ENCODE measurements at places on chromosomes 2 and 18. TPM values are rescaled to one million over a fixed set of nuclear protein-coding genes. Genes with fewer than 3 reads are reported as not detected.
A peak's percentile ranks its signal among the peaks of the same experiment; 100 is the strongest.

- no peak for DNase-seq
These were observed 63.4 kb upstream of the ARHGAP28 start for GRCh38 chr18:6666012-6666685.

- DNase-seq, result no peak
These were observed 414.3 kb upstream of the HS6ST1 start for GRCh38 chr2:128732976-128733431.

Gene IL1B
- not detected for total RNA-seq

Gene SPIRE1
- total RNA-seq, result 33.9 TPM

DNA sequence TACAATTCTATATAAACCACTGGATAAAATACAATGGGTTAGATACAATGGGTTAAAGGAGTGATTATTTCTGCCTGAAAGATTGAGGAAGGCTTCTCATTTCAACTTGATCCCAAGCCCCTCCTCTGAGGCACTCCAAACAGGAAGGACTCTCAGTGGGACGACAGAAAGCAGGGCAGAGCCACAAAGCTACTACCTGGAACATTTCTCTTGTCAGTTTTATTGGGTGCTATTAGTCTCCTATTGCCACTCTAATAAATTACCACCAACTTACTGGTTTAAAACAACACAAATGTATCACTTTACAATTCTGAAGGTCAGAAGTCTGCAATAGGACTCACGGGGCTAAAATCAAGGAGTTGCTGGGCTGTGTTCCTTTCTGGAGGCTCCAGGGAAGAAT lies 146.7 kb downstream of the MREG start:
- DNase-seq, result no peak

DNA sequence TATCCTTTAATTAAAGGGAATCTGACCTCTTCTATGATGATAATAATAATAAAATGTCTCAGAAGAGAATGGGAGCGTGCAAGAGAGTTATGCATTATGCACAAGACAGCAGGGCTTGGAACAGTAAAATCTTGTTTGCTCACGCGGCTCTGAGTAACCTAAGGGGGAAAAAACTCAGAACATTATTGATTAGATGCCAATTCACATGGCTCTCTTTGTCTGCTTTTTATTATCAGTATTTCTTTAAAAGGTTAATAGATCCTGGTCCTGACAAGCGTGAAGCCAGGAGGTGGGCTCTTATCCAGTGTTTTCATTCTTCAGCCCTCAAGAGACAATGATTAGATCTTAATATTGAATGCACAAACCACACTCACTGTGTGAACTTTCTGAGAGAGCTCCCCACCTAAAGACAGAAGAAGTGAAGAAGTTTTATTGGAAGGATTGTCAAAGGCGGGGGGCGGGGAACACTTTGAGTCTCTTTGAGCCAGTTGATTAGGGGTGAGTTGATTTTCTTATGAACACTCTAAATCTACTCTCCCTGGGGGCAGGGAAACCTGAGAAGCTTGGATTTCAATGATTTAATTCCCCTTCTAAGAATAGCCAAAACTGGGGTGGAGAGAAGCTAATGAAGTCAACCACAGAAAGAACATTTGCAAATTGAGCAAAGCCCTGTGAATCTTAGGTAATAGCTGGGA lies 127.5 kb upstream of the CTAGE1 start:
- DNase-seq, result no peak

Gene ASB18
- not detected for total RNA-seq

Gene ZNF385B
- 0.22 TPM for total RNA-seq

DNA sequence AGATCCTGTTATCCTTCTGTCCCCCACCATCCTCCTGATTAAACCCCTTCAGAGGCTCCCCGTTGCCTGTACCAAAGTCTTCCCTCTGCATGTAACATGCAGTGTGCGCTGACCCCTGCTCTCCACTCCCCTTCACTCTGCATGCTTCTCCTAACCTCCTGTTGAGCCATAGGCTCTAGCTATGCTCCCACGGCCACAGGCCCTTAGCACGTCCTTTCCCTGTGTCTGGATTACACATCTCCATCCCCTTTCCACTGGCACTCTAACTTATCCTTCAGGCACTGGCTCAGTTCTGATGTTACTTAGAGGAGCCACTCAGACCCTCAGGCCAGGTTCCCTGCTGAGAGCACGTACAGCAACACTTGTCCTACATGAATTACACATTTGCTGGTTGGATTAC lies 29.4 kb upstream of the EDAR start:
- DNase-seq, result no peak

DNA sequence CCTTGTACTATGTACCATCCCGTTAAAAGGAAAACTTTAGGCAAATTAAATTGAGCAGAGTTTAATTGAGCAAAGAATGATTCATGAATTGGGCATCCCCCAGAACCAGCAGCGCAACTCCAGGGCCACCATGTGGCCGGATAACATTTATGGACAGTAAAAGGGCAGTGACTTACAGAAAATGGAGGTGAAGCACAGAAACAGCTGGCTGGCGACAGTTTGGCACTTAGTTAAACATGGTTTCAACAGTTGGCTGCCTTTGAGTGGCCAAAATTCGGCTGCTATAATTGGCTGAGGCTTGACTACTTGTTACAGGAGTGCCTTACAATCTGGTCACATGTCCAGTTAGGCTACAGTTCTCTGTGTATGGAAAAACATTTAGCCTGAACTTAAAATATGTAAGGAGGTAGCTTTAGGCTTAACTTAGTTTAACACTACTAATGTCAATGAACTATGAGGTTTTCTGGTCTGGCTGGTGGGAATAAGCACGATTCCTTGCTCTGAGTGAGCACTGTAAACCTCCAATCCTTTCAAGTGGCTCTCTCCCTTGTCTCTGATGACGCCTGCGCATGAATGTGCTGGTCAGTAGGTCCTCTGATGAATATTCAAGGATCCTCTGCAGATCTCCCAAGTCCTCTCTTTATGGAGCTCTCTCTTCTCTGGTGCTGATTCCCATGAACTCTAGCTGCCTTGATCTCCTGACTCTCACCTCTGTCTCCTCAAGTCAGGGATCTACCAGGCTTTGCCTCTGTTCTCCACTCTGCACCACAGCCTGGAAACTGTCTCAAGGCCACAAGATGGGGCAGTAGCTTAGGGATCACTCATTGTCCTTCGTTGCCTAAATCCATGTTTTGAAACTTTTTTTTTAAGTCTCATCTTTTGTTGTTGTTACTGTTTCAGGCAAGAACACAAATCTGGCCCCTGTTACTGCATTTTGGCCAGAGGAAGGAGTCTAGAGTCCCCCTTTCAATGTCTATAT lies 24.4 kb upstream of the RAB31 start:
- DNase-seq, result peak; percentile 59

DNA sequence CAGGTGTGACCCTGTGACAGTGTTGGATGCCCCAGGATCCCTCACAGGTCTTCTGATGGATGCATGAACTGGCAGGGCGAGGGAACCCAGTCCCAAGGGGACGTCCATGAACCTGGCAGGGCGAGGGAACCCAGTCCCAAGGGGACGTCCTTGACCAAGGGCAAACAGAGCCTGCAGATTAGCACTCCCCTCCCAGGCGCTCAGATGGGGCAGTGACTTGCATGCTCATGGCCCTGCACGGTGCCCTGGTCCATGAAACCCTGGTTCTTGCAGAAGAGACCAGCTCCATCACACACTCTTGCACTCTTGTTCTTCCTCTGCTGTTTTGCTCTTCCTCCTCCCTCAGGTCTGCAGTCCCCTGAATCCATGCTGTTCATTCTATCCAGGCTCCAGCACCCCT lies 192.7 kb downstream of the GALR1 start:
- no peak for DNase-seq

GRCh38 chr2:67752969-67753368 lies 309.8 kb downstream of the C1D start:
- DNase-seq, result peak; percentile 75

Gene CRYBA2
- total RNA-seq, result not detected

Gene AMER3
- not detected for total RNA-seq

GRCh38 chr2:119232666-119232993 lies 9.0 kb downstream of the STEAP3 start:
- DNase-seq, result no peak

Gene PLGLB1
- total RNA-seq, result 0.43 TPM

Gene REG3G
- not detected for total RNA-seq

Gene SLC5A7
- not detected for total RNA-seq

Gene AQP12A
- not detected for total RNA-seq

Data from A172 (cell line).